ENCODE measurements at places on chromosomes 13 and 19. TPM values are rescaled to one million over a fixed set of nuclear protein-coding genes. Genes with fewer than 3 reads are reported as not detected.
A peak's percentile ranks its signal among the peaks of the same experiment; 100 is the strongest.

DNA sequence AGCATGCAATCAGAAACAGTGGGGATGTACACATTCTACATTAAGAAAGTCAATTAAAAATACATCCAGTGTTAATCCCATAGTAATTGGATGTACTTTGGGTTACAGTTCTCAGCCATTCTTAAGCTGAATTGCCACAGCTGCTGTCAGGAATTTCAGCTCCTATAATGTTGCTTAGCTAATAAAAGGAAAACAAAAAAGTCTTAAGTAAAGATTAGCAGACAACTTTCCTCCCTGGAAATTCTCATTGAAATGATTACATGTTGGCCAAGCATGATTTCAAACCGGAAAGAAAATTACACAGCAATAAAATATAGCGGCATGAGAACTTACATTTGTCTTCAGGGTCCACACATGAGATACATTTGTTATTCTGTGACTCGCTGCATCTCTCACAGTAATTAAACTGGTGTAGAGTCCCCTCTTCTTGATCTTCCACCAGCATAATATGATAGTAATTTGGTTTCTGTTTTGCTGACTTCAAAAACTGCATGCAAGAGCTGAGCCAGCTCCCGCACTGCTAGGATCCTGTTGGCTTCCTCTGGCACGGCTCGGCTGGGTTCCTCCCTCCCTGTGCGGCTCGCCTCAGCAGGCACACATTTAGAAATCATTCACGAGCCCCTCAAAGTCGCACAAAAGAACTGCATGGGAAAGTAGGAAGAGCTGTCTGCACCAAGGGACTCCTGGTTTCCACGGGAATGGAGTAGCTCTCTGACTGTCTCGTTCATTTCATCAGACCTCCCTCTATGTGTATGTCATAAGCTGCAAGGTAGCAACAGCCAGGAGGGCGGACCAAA lies at the start of gene HTR2A:
HTR2A (minus strand) TSS at position 713 of the 797 bp plus-strand sequence. CDS start 1,147 bp downstream, outside the sequence.
- DNase-seq: no peak
- H3K27me3 ChIP-seq: peaks cover 25% of the 10 kb centered on the region
- H3K36me3 ChIP-seq: no peaks in the 10 kb centered on the region
- H3K4me3 ChIP-seq: no peak within 1 kb of the TSS

DNA sequence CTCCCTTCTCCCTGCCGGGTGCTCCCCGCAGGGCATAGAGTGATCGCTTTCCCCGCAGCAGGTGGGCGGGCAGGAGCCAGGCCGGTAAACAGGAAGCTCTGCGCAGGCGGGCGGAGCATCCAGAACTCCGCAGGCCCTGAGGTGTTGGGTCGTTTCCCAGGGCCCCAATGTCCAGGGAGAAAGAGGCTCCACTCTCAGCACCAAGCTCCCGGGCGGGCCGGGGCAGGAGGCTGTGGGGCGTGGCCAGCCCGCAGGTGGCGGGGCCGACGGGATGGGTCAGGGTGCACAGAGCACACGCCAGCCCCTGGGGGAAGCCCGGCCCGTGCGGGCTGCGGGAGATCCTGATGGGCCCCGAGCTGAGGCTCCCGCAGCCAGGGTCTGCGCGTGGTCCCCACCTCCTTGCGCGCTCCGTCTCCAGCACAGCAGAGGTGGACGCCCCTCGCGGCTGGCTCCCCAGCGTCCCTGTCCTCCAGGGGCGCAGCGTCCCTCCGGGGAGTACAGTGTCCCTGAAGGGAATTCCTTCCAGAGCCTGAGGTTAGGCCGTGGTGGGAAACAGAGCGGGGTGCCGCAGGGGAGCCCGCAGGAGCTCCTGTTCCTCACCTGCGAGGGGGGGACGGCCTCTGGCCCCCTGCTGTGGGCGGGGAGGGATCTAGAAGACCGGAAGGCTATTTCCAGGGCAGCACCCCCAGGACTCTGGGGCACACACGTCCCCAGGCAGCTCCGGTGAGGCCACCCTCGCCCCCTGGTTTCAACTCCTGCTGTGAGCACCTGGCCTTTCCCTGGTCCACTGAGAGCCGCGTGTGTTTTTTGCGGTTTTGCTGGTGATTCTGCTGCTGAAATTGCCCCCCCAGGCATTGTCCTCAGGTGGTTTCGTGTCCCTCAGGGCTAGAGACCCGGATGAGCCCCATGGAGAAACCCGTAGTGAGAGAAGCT lies 12.2 kb downstream of the PIP5K1C start:
- no peaks in the 10 kb centered on the region for H3K27me3 ChIP-seq
- peaks cover 24% of the 10 kb centered on the region for H3K36me3 ChIP-seq
- no peak overlapping the region for H3K4me3 ChIP-seq
- H3K4me1 ChIP-seq: peaks cover 9% of the 10 kb centered on the region
- DNase-seq: peak; percentile 90
- no peak overlapping the region for H3K27ac ChIP-seq

- no peak for DNase-seq
- H3K4me1 ChIP-seq: no peaks in the 10 kb centered on the region
- no peaks in the 10 kb centered on the region for H3K27me3 ChIP-seq
Observed at GRCh38 chr19:28475525-28475924, 737.4 kb downstream of the UQCRFS1 start.

DNA sequence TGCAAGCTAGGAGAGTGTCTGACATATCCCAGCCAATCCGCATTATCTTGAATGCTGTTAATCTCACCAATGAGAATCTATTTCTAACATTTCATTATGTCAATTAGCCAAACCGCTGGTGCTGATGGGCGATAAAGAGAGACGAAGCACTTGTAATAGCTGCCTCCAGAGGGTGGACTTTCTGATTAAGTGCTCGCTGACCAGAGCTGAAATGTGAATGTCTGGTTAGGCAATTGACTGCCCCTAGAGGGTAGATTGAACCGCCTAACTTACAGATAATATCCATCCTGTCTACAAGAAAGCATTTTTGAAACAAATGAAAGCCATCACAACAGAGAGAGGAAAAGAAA lies 552 bp upstream of the GRWD1 start:
- peak overlapping the region; percentile 75 for H3K27ac ChIP-seq
- peaks cover 27% of the 10 kb centered on the region for H3K36me3 ChIP-seq
- DNase-seq: peak; percentile 80
- peak overlapping the region; percentile 95 for H3K4me3 ChIP-seq
- peaks cover 21% of the 10 kb centered on the region for H3K27me3 ChIP-seq
- H3K4me1 ChIP-seq: no peaks in the 10 kb centered on the region

DNA sequence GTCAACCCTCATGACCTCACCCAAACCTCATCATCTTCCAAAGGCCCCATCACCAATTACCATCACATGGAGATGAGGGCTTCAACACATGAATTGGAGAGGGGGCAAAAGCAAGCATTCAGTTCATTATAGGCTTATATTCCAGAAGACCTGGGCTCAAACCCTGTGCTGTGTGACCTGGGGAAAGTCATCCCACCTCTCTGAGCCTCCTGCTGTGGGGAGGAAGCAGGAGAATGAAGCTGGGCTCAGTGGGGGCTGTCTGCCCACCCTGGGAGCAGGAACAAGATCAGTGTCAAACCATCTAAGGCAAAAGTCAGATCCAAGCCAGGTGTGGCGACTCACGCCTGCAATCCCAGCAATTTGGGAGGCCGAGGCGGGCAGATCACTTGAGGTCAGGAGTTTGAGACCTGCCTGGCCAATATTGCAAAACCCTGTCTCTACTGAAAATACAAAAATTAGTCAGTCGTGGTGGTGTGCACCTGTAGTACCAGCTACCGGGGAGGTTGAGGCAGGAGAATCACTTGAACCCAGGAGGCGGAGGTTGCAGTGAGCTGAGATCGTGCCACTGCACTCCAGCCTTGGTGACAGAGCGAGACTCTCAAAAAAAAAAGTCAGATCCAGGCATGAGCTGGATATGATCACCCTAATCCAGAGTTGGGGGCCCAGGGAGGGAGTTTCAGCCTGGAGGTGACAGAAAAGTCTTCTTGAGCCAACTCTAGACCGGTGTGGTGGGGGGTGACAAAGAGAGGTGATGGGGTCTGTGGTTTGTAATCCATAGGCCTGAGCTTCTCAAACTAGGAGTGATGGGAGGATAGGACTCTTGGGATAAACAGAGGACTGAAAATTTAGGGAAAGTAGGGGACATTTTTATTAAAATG lies 1.6 kb upstream of the TPM4 start:
- H3K36me3 ChIP-seq: peaks cover 18% of the 10 kb centered on the region
- H3K27ac ChIP-seq: no peak overlapping the region
- H3K4me3 ChIP-seq: peak overlapping the region; percentile 95
- peak; percentile 45 for DNase-seq
- no peaks in the 10 kb centered on the region for H3K27me3 ChIP-seq

DNA sequence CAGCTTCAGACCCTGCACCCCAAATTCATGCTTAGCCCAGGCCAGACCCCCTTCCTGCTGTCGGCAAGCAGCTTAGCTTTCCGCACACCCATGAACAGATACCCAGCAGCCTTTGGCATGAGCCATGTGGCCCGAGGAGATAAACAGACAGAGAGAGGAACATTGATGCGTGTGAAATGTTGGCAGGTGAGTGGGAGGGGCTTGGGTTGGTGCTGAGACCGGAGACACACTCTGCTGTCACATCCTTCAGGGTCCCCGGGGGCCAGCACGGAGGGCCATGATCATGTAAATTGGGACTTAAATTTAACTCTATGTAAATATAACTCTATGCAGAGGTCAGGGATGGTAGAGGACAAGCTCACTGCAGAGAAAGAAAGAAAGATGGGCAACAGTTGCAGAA lies 1.5 kb downstream of the CD22 start:
- H3K27me3 ChIP-seq: no peaks in the 10 kb centered on the region
- DNase-seq: no peak
- H3K4me1 ChIP-seq: no peaks in the 10 kb centered on the region
- no peak overlapping the region for H3K4me3 ChIP-seq
- H3K36me3 ChIP-seq: no peaks in the 10 kb centered on the region

- no peaks in the 10 kb centered on the region for H3K4me1 ChIP-seq
- no peaks in the 10 kb centered on the region for H3K36me3 ChIP-seq
- no peak overlapping the region for H3K27ac ChIP-seq
- H3K4me3 ChIP-seq: no peak overlapping the region
Observed at GRCh38 chr19:33712268-33712667, 84.4 kb upstream of the KCTD15 start.

GRCh38 chr13:27035892-27036235 lies 135.7 kb downstream of the USP12 start:
- DNase-seq: no peak
- no peak overlapping the region for H3K4me3 ChIP-seq
- H3K27ac ChIP-seq: no peak overlapping the region
- no peaks in the 10 kb centered on the region for H3K4me1 ChIP-seq
- H3K27me3 ChIP-seq: peaks cover 16% of the 10 kb centered on the region

GRCh38 chr13:54004026-54004699 lies 975.5 kb downstream of the OLFM4 start:
- no peak for DNase-seq
- no peaks in the 10 kb centered on the region for H3K36me3 ChIP-seq
- H3K27ac ChIP-seq: no peak overlapping the region
- no peak overlapping the region for H3K4me3 ChIP-seq
- no peaks in the 10 kb centered on the region for H3K27me3 ChIP-seq

GRCh38 chr19:49689133-49690078 lies at the start of gene ADM5:
Gene ADM5 (plus strand): TSS chr19:49689594. CDS start chr19:49689838, 244 bp downstream.
- H3K4me3 ChIP-seq: peak within 1 kb of the TSS; percentile 82
- peak within 1 kb of the TSS; percentile 58 for H3K27ac ChIP-seq
- no peaks in the 10 kb centered on the region for H3K4me1 ChIP-seq

DNA sequence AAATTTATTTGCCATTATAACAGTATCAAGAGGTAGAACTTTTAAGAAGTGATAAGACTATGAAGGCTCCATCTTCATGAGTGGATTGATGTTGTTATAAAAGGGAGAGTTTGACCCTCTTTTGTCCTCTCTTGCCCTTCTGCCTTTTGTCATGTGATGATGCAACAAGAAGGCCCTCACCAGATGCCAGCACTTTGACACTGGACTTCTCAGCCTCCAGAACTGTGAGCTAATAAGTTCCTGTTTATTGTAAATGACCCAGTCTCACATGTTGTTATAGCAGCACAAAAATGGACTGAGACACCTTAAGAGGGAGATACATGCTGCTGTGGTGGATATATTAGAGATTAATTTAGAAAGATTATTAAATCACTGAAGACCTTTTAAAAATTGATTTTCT lies 71.6 kb downstream of the SPRYD7 start:
- no peaks in the 10 kb centered on the region for H3K36me3 ChIP-seq
- H3K4me1 ChIP-seq: no peaks in the 10 kb centered on the region

- no peak overlapping the region for H3K27ac ChIP-seq
- H3K4me1 ChIP-seq: no peaks in the 10 kb centered on the region
- no peaks in the 10 kb centered on the region for H3K36me3 ChIP-seq
- H3K4me3 ChIP-seq: no peak overlapping the region
- H3K27me3 ChIP-seq: peaks cover 6% of the 10 kb centered on the region
Observed at GRCh38 chr13:39783051-39783450, 127.6 kb downstream of the COG6 start.

Gene STOML3
- total RNA-seq: not detected

Gene NALCN
- total RNA-seq: 0.11 TPM

Measured in endodermal cell (in vitro differentiated cells).